Sigmoid colon (tissue), 7 donors: ENCODE measurements at places on chromosomes 5 and 9.

GRCh38 chr5:97095318-97095732 is 47.1 kb downstream of the LIX1 start:
- H3K4me1 ChIP-seq, result no peaks in the 10 kb centered on the region
- no peak for DNase-seq
- H3K27ac ChIP-seq, result no peak overlapping the region
- no peak overlapping the region for H3K4me3 ChIP-seq
- H3K27me3 ChIP-seq, result no peaks in the 10 kb centered on the region
- no peaks in the 10 kb centered on the region for H3K36me3 ChIP-seq

DNA sequence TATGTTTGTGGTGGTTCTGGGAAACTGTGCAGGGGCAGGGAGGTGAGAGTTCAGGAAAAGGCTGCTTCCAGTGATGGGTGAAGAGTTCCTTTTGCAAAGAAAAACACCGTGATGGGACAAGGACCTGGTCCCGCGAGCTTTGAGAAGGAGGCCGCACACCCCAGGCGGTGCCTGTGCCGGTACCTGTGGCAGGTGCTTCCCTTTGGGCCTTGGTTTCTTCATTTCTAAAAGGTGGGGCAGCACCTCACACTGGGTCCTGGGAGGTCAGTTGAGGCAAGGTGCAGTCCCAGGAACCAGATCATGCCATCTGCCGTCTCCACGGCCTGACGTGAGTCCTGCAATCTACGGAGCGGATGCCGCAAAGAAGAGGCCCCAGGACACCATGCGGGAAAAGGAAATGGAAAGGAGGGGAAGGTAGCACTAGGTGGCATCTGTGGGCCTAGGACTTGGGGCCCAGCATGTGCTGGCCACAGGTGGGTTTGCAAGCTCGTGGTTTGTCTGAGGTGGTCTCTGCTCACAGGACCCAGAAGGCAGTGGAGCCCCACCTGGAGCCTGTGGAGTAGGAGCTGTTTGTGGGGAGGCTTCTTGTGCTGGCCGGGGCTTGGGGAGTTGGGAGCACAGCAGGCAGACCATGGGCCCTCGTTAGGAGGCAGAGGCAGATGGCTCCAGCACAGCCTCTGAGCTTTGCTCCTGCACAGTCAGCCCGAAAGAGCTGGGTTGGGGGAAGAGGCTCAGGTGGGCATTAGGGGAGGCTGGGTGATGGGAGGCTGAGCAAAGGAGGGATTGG is 131.6 kb downstream of the CACNA1B start:
- H3K27ac ChIP-seq, result no peak overlapping the region
- no peaks in the 10 kb centered on the region for H3K36me3 ChIP-seq
- H3K4me1 ChIP-seq, result no peaks in the 10 kb centered on the region
- no peaks in the 10 kb centered on the region for H3K27me3 ChIP-seq

GRCh38 chr5:149948993-149949392 is 4.4 kb upstream of the PDE6A start:
- H3K4me3 ChIP-seq, result no peak overlapping the region
- no peak overlapping the region for H3K27ac ChIP-seq

DNA sequence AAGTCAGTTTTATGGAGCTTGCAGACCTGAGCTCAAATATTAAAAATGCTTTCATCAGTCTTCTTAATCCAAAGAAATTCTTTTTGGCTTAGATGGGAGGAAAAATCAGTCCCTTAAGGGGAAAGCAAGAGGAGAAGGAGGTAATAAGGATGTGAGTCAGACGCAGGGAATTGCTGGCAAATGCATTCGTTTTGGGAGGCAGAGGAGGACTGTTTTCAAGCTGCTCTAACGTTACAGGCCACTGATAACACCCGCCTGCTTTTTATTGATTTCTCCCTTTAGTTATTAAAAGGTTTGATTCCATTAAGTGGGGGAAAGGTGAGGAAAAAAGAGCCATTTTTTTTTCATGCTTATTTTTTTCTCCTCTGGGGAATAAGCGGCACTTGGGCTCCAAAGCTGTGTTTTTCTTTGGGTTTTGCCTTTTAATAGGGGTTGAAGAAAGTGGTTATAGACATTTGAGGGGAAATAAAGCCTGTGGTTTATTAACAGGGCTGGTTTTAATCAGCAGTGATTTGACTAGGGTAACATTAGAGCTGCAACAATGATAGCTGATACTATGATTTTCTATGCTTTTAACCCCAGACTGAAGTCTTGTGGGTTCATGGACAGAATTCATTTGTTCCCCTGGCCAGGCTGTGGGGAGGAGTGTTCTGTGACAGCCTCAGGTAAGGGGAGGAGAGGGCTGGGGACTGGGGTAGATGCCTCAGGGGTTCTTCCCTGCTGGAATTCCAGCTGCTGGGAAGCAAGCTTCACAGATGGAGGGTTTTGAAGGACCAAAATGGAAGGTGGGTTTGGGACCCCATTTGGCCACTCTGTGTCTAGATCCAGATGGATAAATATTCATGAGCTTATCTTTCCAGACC is 225.2 kb downstream of the GAS1 start:
- no peaks in the 10 kb centered on the region for H3K27me3 ChIP-seq
- H3K4me1 ChIP-seq, result peaks cover 22% of the 10 kb centered on the region
- no peaks in the 10 kb centered on the region for H3K36me3 ChIP-seq
- DNase-seq, result peak; percentile 87
- H3K27ac ChIP-seq, result peak overlapping the region; percentile 79

DNA sequence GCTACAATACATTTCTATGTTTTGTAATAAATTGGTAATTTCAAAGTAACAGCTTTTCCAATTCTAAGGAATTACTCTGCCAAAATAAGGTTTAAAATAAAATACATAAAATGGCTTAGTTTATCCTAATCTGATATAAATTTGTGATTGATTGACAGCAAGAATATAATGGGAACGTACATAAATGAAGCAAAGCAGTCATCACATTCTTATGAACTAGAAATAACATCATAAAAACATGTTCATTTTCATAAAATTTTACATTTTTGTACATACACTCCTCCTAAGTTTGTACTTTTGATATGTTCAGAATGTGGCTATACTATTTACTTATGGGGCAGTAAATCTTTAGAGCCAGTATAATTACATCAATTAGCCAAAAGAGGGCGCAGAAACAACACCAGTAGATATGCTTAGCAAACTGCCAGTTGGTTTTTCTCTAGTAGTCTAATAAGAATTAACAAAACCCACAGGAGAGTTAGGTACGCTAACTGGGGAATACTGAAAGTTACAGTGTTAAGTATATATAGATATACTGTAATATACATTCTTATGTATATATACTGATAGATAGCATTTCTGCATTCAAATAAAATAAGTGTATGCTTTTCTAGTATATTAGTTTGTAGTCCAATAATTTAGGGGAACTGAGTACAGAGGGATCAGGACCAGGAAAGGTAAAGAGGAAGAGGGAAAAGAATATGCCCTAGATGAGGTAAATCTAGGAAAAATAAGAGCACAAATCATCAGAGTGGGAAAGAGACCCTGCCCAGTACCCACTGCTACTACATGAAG is 76.8 kb downstream of the ZDHHC21 start:
- H3K27me3 ChIP-seq, result no peaks in the 10 kb centered on the region
- no peak overlapping the region for H3K27ac ChIP-seq
- no peaks in the 10 kb centered on the region for H3K4me1 ChIP-seq
- no peak overlapping the region for H3K4me3 ChIP-seq
- DNase-seq, result no peak
